ENCODE measurements at places on chromosomes 13 and 19.

GRCh38 chr19:55481148-55481793 lies 3.7 kb upstream of the NAT14 start:
- DNase-seq, result no peak

GRCh38 chr13:24631922-24632321 lies 48.3 kb upstream of the ATP12A start:
- no peak for DNase-seq

DNA sequence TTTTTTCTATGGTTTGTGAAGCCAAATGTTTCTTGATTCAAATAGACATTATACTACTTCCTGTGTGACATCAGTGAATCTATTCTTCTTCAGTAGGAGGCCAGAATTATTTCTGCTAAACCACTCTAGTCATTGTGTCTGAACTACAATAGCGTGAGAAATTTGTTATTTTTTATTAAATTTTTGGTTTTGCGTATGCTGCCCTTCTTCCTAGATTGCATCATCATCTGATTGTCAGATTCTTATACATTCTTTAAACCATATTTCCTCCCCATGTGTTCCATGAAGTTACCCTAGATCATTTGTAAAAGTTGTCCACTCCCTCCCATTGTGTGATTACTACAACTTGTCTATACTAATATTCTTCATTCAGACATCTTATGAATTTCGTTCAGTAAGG lies 187.8 kb upstream of the SPRY2 start:
- no peak for DNase-seq

- DNase-seq, result peak; percentile 36
These were observed 16.4 kb downstream of the ZNF574 start for GRCh38 chr19:42092350-42092749.

DNA sequence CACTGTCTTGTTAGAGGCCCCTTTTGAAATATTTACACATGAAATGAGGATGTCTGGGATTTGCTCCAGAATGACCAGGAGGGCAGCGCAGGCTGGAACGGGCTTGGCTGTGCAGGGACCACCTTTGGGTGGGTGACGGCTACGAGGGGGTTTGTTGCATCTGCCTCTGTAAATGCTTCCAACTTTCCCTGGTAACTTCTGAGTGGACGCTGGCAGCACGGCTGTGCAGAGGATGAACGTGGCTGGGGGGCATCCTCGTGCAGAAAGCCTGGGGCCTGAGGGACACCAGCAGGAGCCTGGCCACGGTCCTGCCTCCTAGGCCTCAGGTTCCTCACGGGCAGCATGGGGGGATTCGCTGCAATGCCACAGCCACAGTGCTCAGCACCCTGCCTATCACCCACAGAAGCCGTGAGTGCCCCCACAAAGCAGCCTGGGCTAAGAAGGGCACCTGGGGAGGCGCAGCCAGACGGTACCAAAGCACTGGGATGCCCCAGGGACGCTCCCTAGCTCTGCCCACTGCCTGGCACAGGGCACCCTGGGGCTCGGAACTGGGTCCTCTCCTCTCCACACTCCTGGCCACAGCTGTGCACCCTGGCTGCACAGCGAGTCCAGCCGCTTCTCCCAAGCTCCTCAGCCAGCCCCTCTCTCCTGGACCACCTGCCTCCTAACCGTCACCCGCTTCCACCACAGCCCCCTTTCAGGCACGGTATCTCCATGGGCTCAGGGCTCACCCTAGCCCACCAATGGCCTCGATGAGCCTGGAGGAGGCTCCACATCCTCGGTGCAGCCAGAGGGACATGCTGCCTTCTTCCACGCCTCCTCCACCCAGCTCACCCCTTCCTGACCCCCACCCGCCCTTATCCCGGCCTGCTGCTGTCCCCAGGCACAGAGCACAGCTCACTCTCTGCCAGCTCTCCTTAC lies 44.5 kb downstream of the MLLT1 start:
- DNase-seq, result no peak

DNA sequence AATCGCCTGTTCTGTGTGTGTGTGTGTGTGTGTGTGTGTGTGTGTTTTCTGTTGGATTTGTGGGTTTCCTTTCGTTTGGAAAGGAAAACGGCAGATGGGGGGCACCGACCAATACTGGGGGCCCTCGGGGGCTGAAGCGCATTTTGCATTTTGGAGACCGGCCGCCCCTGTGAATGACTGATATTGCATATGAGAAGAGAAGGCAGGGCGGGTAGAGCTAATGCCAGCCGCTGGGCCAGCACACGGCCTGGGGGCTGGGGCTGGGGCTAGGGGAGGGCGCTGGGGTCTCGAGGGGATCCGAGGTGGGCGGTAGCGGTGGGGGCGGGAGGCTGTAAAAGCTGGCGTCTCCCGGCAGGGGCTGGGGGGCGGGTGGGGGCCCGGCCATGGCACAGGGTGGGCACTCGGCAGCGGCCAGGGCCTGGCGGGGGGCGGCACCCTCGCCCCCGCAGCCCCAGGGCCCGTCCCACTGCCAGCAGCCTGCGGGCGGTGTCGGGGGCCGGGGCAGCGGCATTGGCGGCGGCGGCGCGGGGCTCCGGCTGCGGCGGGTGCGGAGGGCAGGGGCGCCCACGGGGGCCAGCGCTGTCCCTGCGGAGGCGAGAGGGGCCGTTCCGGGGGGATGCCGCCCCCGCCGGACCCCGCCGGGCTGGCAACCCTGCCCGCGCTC lies 11.2 kb downstream of the ANO8 start:
- DNase-seq, result no peak

DNA sequence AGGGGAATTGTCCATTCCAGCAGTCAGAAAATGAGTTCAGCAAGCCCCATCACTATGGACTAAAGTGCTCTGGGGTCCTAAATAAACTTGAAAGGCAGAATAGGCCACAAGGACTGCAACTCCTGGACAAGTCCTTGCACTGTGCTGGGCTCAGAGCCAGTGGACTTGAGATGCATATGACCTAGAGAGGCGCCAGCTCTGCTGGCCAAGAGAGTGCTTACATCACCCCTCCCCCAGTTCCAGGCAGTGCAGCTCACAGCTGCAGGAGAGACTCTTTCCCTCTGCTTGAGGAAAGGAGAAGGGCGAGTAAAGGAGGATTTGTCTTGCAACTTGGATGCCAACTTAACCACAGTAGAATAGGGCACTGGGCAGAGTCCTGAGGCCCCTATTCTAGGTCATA lies 109.5 kb upstream of the WASF3 start:
- DNase-seq, result no peak

GRCh38 chr13:46015366-46015765 lies 37.2 kb downstream of the ZC3H13 start:
- DNase-seq, result no peak

GRCh38 chr13:94352057-94352456 lies 127.4 kb downstream of the DCT start:
- DNase-seq, result no peak

- DNase-seq, result no peak
These were observed 10.7 kb upstream of the KATNAL1 start for GRCh38 chr13:30318026-30318425.

All from NCI-H345 (cell line).